ENCODE measurements at places on chromosomes 2 and 18.

- no peak for DNase-seq
These were observed 27.2 kb downstream of the TMEM177 start for GRCh38 chr2:119706221-119706620.

GRCh38 chr2:218721934-218722333, 11.3 kb downstream of the TTLL4 start:
- no peak for DNase-seq

DNA sequence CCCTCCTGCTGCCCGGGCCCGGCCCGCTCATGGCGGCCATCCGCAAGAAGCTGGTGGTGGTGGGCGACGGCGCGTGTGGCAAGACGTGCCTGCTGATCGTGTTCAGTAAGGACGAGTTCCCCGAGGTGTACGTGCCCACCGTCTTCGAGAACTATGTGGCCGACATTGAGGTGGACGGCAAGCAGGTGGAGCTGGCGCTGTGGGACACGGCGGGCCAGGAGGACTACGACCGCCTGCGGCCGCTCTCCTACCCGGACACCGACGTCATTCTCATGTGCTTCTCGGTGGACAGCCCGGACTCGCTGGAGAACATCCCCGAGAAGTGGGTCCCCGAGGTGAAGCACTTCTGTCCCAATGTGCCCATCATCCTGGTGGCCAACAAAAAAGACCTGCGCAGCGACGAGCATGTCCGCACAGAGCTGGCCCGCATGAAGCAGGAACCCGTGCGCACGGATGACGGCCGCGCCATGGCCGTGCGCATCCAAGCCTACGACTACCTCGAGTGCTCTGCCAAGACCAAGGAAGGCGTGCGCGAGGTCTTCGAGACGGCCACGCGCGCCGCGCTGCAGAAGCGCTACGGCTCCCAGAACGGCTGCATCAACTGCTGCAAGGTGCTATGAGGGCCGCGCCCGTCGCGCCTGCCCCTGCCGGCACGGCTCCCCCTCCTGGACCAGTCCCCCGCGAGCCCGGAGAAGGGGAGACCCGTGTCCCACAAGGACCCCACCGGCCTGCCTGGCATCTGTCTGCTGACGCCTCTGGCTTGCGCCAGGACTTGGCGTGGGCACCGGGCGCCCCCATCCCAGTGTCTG, 767 bp downstream of the RHOB start:
- no peak for DNase-seq

DNA sequence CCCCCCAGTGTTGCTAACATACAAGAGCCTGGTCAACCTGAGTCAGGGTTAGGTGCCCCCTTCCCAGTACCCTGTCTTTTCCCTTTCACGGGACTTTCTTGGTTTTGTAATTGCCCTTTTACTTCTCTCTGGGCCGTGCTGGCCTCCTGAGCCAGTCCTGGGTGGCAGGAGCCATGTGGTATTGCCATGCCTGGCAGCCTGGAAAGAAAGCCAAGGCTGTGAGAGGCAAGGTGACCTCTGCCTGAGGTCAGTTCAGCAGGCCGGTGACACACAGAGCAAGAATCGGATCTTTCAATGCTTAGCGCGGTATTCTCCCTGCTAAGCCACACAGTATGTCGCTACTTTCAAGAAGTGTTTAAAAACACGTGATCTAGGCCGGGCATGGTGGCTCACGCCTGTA, 52.3 kb downstream of the C18orf63 start:
- DNase-seq = no peak

- no peak for DNase-seq
These were observed 244.1 kb upstream of the NRP2 start for GRCh38 chr2:205438241-205438640.

GRCh38 chr2:159713631-159714246, 1.4 kb downstream of the MARCHF7 start:
- no peak for DNase-seq

- DNase-seq = no peak
These were observed 128.2 kb upstream of the DNAJC10 start for GRCh38 chr2:182587831-182588230.

DNA sequence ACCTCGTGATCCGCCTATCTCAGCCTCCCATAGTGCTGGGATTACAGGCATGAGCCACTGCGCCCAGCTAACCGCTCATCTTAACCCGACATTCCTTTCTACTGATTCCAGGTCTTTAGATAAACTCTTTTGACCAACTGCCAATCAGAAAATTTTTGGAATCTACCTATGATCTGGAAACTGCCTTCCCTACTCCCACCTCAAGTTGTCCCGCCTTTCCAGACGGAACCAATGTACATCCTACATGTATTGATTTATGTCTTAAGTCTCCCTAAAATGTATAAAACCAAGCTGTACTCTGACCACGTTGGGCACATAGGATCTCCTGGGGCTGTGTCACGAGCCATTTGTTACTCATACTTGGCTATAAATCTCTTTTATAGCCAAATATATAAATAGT, 3.2 kb upstream of the NEU2 start:
- DNase-seq = no peak

DNA sequence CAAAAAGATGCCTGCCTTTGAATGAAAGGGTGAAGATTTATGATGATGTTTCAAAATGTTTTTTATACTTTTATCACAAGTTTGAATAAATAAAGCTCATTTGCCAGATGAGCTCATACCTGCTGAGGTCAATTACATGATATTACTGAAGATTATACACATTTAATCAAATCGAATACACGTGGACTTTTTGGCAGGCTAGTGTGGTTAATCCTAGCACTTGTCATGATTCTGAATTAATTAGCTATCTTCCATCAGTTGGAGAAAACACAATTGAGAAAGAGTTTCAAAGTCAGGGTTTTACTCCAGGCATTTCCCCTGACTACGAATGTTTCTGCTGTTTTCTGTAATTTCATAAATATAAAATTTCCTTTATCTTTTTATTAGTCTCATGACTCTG, 54.4 kb downstream of the LRPPRC start:
- DNase-seq = no peak

DNA sequence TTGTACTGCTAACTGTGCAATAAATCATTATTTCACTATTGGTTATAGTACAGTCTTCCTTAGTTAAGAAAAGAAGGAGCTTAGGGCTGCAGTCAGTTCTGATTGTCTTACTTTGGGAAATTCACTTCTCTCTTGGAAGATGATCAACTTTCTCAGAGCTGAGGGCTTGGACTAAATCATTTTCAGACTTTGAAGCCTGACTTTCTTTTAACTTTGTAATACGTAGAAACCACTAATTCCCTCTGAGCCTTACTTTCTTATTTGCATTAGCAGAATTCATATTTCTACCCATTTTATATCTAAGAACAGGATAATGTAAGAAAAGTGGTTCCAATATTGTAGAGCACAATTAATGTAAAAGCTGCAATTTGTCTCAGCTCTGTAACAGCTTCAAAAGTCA, 386.4 kb downstream of the TRIB2 start:
- no peak for DNase-seq

- no peak for DNase-seq
These were observed 50.6 kb upstream of the OSR1 start for GRCh38 chr2:19409046-19409445.

DNA sequence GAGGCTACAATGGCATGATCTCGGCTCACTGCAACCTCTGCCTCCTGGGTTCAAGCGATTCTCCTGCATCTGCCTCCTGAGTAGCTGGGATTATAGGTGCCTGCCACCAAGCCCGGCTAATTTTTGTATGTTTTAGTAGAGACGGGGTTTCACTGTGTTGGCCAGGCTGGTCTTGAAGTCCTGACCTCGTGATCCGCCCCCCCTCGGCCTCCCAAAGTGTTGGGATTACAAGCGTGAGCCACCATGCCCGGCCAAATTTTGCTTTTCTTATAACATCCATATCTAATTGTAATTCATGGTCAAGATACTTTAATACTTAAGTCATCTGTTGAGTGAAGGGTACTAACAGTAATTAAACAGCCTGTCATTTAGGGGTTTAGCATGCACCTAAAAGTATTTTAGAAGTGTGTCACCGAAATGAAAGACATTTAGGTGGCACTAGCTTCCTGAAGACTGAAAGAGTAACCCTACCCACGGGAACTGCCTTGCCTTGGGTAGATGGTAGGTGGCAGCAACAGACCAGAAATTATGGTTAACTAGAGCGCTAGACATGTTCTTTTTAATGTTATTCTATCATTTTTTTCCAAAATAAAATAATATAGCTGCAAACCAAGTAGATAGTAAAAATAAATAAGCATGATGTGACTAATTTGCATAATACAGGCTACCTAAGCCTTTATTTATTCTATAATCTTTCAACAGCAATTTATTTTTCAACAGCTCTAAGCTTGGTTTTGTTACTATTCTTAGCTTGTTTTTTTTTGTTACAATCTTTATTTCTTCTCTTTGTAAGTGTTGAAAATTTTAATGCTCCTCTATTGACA, 8.6 kb upstream of the ACYP2 start:
- no peak for DNase-seq

All from NCI-H1436 treated with DMSO at 0.1 percent for 48 hours (cell line).